T-helper 2 cell treated with Interferon-gamma antibody and Interleukin-4, amounts not matched to agents 100 ng/mL and 5 ng/mL, for 36 hours (primary cell): ENCODE measurements at places on chromosomes 11 and 22. TPM values are rescaled to one million over a fixed set of nuclear protein-coding genes. Genes with fewer than 3 reads are reported as not detected.

RIMBP3B gene
- total RNA-seq, result 0.11 and 0.23 TPM in 2 replicates

TUB gene
- total RNA-seq, result 0.23 and 0.25 TPM in 2 replicates

SLC25A22 gene
- total RNA-seq, result 57.4 and 57.9 TPM in 2 replicates

RAB39A gene
- not detected in 2 replicates for total RNA-seq

MIAT gene
- total RNA-seq, result 47.8 and 50.1 TPM in 2 replicates

OR56A4 gene
- 0.05 TPM in 1 of 2 replicates, not detected in the other for total RNA-seq
